ENCODE measurements at places on chromosomes 6 and 20.
A peak's percentile ranks its signal among the peaks of the same experiment; 100 is the strongest.

GRCh38 chr6:26474439-26474881, 16.7 kb downstream of the BTN2A1 start:
- no peak for DNase-seq

DNA sequence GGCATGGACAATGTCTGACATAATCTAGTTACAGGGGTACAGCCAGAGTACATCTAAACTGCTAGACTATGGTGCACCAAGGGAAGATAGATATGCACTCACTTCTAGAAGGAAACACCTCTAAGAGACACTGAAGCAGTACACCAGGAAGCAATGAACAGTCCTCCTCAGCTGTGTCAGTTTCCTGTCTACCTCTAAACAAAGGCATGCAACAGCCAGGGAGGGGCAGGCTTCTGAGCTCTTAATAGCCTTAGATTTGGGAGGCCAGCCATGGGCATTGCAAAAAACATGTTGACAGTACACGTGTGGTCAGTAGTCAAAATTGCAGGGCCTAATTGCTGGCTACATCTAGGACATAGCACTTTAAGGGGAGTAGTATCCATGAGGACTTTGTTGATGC, 21.4 kb downstream of the CRYBG1 start:
- no peak for DNase-seq

GRCh38 chr6:39166189-39166911, 51.4 kb upstream of the SAYSD1 start:
- peak; percentile 63 for DNase-seq

DNA sequence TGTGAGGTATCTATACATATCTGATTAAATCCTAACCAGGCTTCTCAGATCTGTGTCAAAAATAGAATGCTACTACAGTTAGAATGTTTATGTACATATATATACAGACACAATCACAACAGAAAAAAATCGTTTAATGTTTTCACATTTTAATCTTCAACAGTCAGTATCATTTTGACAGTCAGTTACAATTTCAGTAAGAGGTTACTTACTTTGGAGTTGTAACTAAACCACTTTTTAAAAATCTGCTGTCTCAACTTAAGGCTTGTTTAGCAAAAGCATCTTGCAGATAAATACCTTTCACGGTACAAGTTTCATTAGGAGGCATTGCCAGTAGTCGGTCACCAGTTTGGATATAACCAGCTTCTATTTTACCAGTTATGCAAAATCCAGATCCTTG, 32.3 kb upstream of the ALDH8A1 start:
- no peak for DNase-seq

DNA sequence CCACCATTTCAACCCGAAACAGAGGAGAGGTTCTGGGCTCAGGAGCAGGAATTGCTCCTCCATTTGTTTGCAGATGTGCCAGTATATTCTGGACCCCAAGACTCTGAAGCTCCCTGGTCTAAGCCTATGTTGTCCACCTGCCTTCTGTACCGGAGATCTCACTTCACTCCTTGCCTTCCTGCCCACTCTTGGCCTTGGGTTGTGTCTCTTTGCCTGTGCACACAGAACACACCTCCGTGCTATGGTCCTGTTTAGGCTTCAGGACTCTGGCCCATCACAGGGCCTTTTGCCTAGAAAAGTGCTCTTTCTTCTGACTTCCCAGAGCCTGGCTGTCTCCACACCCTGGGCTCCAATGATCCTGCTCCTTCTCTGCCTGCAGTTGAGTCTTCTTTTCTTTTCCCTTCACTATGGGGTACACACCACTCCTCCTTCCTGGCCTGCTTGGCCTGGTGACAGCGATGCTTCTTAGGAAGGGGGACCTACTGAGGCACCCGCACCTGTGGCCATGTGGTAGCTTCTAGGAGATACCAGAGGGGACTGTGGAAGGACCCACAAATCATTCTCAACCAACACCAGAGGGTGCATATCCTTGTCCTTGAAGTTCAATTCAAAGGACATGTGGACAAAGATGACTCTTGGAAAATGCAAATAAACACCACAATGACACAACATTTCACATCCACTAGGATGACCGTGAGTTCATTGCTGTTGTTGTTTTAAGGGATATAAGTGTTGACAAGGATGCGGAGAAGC, 75.1 kb downstream of the FOXA2 start:
- DNase-seq, result no peak

- no peak for DNase-seq
These were observed 37.5 kb downstream of the LAMA4 start for GRCh38 chr6:112216662-112217551.

- no peak for DNase-seq
These were observed 36.0 kb downstream of the ADNP start for GRCh38 chr20:50895111-50895830.
